ENCODE measurements at places on chromosomes 6 and 20.

GRCh38 chr6:135181333-135182070 lies 394 bp downstream of the MYB start:
- no peak for DNase-seq

DNA sequence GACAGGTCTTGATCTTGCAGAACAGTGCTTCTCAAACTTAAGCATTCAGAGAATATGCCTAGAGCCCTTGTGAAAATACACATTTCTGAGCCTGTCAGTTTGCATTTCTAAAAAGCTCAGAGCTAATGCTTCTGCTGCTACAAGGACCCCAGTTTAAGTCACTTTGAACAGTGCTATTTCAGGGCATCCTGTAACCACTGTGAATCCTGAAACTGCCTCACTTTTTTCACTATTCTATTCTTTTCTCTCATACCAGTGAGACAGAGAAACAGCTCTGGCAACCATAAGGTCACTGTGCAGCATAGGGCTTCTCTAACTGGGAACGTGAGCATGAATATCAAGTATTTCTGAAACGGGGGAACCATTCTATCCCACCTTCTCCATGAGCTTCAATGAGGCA lies 51.2 kb downstream of the LGSN start:
- DNase-seq = no peak

- no peak for DNase-seq
Observed at GRCh38 chr6:141415896-141416295, 716.8 kb upstream of the GJE1 start.

DNA sequence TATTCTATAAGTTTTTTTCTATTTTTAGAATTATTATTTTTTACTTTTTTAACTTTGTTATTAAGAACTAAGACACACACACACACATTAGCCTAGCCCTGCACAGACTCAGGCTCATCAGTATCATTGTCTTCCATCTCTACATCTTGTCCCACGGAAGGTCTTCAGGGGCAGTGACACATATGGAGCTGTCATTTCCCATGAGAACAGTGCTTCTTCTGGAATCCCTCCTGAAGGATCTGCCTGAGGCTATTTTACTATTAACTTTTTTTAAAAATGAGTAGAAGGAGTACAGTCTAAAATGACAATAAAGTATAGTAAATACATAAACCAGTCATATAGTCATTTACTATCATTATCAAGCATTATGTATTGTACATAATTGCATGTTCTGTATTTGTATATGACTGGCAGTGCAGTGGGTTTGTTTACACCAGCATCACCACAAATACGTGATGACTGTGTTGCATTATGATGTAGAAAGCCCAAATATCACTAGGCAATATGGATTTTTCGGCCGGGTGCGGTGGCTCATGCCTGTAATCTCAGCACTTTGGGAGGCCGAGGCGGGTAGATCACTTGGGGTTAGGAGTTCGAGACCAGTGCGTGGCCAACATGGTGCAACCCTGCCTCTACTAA lies 57.9 kb downstream of the HIVEP1 start:
- no peak for DNase-seq

- no peak for DNase-seq
Observed at GRCh38 chr6:156848123-156848522, 70.9 kb downstream of the ARID1B start.

DNA sequence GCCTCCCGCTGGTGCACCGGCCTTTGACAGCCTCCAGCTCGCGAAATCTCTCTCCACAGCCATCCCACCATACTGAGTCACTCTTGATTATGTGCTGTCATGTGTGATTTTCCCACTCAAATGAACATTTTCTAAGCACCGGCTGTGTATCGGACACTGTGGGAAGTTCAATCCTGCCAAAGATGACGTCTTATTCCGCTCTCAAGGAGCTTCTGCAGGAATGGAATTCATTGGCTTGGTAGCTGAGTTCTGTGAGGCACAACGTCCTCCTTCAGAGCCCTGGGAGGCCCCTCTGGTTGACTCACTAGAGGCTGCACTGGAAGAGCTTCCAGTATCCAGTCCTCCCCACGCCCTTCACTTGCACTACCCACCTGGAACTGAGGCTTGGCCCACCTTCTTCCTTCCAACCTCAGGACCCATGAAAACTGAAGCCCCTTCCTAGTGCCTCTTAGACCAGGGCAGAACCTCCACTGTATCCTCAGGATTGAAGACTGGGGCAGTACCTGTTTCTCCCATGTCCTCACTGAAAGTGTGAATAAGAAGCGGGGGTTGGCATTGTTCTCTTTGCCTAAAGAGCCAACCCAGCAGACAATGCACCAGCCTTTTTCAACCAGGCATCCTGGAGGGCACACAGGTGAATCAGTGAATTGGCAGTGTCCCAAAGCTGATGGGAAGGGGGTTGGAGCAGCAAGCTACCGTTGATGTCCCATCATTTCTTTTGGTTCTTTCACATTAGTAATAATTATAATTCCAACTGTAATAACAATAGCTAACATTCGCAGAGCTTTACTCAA lies 1.7 kb downstream of the UNC5CL start:
- no peak for DNase-seq

DNA sequence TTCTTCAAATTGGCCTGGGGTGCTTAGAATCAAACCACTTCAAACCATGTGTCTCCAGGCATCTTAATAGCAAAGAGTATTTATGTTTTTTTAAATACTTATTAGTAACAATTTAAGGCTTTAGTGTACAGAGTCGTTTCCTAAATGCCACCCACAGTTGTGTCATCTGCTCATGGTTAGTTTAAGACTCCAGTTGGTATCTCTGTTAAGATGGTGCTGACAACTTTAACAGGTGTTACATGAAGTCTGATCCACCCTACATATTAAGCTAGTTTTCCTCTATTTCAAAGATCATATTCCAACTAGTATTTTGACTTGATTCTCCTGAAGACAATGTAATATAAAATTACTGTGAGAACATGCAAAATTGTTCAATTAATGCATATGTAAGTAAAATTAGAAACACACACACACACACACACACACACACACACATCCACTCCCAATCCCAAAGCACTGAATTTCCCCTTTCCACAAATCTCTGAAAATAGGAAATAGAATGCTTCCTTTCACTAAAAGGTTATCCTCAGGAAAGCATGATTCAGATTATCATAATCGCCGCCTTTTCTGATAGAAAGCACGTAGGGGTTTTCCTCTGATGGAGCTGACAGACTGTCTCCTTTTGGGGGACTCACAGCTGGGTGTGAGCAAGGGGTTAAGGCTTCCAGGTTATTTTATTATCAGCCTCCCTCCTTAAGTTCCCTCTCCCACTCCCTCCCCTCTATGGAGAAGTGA lies 10.5 kb downstream of the CNKSR3 start:
- DNase-seq = no peak

GRCh38 chr6:136483906-136484305 lies 66.3 kb downstream of the MAP7 start:
- DNase-seq = no peak

- no peak for DNase-seq
Observed at GRCh38 chr20:50153153-50153499, 397 bp downstream of the PEDS1 start.

- DNase-seq = no peak
Observed at GRCh38 chr6:72940265-72940664, 285.0 kb downstream of the KHDC1L start.

DNA sequence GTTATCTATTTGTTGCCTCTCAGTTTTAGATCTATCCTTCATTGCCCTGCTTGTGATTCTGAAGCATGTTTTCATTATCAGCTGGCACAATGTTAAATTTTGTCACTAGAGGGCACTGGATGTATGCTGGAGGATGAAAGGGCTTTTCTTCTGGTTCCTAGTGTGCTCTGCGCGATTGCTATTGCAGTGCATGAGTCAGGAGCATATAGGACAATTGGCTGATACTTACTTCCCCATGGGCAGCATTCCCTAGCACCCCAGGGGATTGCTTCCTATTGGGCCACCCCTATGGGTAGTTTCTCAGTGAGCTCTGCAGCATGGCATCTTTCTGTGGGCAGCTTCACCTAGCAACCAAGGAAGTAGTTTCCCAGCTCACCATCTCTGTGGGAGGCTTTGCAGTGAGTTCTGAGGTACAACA lies 280.3 kb upstream of the SYNCRIP start:
- DNase-seq = peak; percentile 10

DNA sequence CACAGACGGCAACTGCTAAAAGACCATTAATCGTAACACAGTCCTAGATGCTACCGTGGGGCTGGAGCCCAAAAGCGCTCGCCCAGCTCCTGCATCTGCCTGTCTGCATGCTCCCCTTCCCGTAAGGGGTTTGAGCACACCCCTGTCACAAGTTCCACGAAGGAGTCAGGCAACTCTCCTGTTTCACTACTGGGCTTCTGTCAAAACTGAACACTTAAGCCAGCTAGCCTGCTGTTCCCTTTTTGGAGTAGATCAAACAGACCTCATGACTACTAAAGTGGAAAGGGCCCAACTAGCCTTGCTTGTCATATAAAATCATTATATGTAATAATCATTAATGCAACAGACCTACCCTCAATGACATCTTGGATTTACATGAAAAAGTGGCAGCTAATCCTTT lies 61.3 kb downstream of the TRMT11 start:
- no peak for DNase-seq

DNA sequence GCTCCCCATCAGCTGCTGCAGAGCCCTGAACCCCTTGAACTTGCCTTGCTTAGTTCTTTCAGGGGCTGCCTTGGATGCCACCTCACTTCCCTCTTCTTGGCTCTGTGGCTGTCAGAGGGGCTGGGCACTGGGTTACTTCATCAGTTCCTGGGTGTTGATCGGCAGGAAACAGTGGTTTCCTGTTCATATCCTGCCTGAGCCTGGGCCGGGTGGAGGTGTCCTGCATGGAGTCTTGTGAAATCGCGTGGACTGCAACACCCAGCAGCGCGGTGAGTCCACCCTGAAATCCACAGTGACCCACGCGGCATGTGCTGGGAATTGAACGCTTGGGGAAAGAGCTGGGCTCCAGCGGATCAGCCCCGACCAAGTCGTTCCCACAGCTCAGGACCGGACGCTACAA lies 97.5 kb downstream of the CDH26 start:
- DNase-seq = peak; percentile 79

DNA sequence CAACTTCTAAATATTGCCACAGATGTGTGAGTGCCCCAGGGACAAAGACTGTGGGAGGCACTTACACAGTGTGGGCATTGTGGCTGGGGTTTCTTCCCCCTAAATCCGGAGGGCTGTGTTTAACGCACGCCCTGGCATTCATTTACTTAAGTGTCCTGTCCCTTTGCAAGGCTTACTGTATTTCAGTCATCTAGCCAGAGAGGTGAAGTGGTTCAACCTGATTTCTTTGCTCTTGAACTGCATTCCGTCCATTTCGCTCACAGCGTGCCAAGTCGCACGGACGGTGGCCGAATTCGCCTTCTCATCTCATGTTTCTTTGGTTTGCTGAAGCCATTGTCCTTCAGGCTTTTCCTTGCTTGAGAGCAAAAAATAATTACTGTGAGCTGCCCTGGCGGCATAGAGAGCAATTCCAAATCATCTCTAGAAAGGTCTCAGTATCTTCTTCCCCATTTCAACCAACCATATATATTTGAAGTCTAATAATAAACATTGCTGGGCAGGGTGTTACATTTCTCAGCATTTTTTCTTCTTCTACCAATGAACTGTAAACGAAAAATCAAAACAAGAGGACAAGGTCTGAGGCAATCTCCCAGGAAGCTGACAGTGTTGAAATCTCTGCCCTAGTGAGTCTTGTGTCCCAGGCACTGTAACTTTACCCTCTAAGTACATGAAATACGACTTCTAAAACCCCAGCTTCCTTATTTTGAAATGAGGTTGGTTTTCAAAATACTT lies 16.9 kb downstream of the SYTL3 start:
- DNase-seq = peak; percentile 59

DNA sequence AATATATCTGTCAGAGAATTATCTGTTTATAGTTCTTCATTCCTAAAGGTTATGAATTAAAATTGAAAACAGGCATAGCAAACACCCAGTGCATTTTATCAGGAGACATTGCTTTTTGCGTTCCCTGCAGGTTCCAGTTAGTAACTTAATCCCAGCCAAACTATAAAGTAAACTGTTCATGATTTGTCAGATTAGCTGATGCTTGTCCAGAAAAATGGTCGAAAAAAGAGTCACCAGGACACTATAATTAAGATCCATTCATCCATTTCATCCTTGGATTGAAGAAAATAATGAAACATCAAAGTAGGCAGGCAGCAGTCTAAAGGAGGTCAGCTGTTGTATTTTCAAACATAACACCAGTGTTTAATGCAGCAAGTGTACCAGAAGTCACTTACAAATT lies 75.9 kb downstream of the EPHA7 start:
- no peak for DNase-seq

DNA sequence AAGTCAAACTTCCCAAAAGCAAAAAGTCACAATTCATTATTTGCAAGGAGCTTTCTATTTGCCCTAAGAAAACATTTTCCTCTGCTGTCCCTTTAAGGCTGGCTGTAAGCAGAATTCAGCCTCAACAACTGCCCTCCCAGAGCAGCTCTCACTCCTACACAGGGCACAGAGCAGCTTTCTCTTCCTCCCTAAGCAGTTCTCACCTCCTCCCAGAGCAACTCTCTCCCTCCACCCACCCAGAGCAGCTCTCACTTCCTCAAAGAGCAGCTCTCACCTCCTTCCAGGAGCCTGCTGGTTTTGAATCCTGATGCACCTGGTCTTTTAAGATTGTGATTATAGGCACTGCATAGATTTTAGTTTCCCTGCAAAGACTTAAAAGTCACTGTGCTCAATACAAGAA lies 120.6 kb upstream of the TMEM181 start:
- DNase-seq = peak; percentile 24

DNA sequence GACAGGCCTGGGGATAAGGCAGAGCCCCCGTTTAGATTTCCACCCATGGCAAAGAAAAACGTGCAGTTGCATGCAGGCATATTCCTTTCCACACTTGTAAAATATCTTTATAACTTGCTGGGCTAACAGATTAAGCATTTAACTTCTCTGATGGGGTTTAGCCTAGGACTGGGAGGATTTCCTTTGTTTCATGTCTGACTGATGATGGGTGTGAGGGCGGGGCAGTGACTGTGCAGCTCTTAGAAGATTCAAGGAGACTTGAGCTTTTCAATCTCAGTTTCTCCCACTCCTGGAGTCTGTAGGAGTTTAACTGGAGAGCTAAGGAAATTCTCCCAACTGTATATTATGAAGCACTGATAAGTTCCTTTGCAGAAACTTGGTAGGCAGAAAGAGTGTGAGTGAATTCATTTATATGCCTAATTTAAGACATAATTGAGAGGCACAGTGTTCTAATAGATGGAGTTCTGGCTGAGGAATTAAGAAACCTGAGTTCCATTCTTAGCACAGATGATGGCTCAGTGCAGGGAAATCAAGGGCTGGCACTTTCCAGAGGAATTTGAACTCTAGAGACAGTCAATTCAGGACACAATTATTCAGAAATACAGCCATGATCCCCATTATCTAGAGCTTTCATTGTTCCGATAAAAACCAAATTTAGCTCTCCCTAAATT lies 214.6 kb upstream of the CNR1 start:
- no peak for DNase-seq

- DNase-seq = no peak
Observed at GRCh38 chr6:21228876-21229460, 364.6 kb upstream of the SOX4 start.
